ENCODE measurements at places on chromosomes 12 and 14.

DNA sequence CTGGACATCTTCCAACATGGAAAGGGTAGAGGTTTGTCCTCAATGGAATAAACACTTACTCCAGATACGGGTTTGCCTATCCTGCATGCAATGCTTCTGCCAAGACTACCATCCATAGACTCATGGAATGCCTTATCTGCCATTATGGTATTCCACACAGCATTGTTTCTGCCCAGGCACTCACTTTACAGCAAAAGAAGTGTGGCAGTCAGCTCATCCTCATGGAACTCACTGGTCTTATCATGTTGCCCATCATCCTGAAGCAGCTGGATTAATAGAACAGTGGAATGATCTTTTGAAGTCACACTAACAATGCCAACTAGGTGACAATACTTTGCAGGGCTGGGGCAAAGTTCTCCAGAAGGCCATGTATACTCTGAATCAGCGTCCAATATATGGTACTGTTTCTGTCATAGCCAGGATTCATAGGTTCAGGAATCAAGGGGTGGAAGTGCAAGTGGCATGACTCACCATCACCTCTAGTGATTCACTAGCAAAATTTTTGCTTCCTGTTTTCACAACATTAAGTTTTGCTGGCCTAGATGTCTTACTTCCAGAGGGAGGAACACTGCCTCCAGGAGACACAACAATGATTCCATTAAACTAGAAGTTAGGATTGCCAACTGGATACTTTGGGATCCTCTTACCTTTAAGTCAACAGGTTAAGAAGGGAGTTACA, 140.4 kb downstream of the SLC35F4 start:
- DNase-seq: no peak

GRCh38 chr14:55813630-55814029, 233.6 kb downstream of the KTN1 start:
- DNase-seq: no peak

- DNase-seq: no peak
Observed at GRCh38 chr14:51225751-51226150, 14.3 kb upstream of the TMX1 start.

GRCh38 chr14:29782041-29782440, 145.6 kb downstream of the PRKD1 start:
- no peak for DNase-seq

DNA sequence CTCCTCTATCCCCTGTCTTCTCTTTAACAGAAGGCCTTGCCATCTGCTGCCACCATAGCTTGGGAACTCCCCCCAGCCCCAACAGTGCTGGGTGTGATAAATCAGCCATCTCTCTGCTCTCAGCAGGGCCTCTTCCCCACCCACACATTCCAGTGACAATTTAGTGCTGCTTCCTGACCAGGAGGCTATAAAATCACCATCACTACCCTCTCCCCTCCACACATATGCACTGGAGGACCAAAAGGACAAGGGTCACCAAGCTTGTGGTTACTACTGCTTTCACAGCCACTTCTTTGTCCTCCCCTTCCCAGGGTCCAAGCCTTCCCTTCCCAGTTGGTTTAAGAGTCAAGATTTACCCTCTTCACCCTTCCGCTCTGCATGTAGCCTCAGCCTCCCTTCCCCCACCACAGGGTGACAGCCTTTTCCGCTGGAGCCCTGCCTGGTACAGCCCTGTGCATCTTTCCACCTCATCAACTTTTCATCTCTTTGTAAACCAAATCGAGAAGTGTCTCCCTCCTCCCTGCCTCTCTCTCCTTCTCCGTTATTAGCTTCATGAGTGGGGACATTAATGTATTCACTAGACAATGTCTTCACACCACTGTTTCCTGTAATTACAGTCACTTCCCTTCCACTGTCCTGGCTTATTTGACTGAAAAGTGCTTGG, 9.4 kb downstream of the PSMB5 start:
- DNase-seq: no peak

- DNase-seq: no peak
Observed at GRCh38 chr12:102300824-102301461, 103.3 kb upstream of the PMCH start.

DNA sequence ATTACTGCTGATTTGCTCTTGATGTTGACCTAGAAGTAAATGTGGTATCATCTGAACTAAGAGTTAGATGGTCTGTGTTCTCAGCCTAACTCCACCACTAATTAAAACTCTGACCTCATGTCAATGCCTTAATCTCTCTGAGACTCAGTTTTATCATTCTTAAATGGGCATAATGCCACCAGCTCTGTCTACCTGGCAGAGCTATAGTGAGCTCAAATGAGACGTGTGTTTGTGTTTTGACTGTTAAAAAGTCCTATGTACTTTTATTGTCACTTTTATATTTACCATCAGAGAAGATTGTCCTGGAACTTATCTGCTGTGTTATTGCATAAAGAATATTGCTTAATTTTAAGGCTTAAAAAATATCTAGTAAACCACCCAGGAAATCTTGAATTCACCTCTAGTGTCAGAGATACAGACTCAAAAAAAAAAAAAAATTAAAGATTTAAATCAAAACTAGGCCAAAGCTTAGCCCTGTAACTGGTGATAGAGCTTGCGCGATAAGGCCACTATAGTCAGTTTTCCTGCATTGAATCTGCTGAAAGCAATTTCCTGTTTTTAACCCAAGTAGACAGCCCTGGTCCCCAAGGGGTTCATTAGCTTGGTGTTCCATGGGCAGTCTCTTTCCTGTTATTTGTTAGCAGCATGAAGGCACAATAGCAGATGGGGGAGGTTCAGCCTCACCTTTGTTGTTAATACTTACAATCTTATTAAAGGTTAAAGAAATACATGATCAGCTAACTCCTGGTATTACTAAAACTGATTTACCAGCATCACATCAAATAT, 261.8 kb downstream of the ATP23 start:
- no peak for DNase-seq

- no peak for DNase-seq
Observed at GRCh38 chr14:54809767-54810166, 92.9 kb downstream of the GCH1 start.

DNA sequence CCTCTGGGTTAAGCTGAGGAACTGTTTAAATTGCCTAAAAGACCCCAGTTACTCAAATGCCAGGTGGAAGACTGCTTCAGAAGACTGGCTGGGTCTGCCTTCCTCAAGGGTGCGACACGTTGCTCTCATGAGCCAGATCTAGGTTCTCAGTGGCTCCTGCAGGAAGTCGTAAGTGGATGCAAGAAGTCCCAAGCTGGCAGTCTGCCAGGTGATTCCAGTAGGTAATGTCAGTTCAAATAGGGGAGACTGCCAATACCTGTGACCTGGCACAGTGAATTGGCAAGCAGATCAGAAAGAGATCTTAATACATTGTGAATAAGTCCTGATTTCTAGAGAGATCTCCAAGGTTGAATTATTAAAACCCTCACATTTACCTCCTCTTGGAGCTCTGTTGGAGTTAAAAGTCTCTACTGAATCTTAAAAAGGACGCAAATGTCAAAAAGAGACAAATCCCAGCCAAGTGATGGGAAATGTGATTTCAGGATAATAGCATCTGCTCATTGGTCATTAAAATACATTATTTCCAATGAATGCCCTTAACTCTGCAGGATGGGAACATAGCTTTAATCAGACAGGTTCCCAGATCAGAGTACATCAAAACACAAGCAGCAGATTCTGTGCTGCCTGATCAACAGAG, 98.8 kb upstream of the FRMD6 start:
- DNase-seq: no peak

Measured in Right ventricle myocardium inferior (tissue), 1 donor.